ENCODE measurements at places on chromosomes 6 and 20.

- DNase-seq = no peak
Observed at GRCh38 chr6:154888421-154889295, 106.5 kb upstream of the TIAM2 start.

GRCh38 chr6:43878823-43879495 is 108.9 kb downstream of the VEGFA start:
- DNase-seq = no peak

DNA sequence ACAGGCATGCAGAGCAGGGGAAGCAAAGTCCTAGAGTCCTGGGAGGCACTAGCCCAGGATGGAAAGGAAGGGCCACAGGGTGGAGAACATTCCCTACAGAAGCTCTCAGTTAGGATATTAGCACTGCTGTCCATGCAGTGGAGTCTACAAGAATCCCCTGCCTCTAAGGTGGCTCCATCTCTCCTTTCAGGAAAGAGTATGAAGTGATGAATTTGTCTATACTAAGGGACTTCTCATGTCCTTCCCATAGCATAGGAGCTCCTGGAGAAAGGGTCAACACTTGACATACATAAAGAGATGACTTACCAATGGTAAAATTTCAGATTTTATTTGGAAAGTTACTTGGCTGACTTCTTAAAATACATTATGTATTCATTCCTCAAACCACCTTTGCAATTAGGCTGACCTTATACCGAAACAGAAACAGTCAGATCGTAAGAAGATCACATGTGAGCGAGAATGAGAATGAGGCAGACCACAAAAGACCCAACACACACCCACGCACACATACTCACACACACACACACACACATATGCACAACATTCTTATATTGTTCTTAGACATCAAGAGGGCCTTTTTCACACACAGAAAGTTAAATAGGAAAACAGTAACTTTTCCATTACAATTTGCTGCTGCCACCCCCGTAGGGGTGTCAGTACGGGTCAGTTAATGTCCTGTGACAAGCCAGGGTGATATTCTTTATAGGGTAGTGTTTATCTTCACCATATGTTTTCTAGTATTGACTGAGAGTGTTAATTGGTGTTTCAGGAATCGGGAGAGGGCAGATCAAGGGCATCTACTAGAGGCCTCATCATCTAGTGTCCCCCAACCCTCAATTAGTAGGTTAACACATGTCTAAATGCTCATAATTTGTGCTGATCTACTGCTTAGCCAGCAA is 159.4 kb downstream of the FAXC start:
- DNase-seq = no peak

DNA sequence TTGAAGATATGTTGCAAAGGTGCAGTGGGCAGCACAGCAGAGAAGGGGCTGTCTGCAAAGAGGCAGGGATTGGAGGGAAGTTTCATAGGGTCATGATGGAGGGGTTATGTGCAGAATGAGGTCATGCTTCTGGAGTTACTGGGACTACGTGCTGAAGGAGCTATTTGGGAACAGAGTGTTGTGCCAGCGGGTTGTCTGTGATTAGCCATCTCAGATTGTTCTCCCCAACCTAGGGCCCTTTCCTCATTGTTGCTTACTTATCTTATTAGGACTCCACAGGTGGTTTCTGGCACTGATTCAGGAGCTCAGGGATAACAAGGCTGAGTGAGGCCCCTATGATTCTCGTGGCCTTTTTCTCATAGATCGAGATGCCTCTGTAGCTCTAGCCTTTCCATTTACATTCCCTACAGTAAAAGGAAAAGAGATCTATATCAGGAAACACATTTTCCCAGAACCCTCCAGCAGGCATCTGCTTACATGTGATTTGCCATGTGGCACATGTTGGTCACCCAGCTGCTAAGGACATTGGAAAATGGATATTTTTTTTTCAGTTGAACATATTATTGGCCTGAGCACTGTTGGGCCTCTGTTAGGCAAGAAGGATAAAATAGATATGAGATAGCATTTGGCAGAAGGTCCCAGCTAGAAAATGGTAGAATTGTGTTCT is 429.6 kb upstream of the PLCB4 start:
- DNase-seq = no peak

- DNase-seq = no peak
Observed at GRCh38 chr20:16877053-16877554, 128.9 kb downstream of the OTOR start.

DNA sequence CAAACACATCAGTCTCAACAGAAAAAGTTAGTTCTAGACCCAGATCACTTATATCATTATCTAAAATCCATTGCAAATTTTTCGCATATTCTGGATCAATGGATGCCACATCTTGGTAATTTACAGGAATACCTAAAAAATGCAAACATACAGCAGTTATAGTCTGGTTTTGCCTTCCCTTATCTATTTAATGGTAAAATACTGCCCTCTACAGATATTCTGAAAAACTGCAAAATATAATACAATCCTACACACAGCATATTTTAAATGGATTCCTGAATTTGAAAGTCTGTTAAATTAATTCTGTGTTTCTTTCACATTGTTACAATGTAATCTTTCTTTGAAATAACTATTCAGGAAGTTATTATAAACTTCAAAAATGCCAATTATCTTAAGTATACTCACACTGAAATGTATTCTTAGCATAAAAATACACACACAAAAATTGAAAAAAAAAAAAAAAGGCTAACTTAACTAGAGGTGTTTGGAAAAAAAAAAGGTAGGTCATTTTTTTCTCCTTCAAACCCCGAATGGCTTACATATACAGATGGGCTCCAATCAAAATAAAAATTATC is 88.4 kb downstream of the HACE1 start:
- DNase-seq = peak; percentile 58

DNA sequence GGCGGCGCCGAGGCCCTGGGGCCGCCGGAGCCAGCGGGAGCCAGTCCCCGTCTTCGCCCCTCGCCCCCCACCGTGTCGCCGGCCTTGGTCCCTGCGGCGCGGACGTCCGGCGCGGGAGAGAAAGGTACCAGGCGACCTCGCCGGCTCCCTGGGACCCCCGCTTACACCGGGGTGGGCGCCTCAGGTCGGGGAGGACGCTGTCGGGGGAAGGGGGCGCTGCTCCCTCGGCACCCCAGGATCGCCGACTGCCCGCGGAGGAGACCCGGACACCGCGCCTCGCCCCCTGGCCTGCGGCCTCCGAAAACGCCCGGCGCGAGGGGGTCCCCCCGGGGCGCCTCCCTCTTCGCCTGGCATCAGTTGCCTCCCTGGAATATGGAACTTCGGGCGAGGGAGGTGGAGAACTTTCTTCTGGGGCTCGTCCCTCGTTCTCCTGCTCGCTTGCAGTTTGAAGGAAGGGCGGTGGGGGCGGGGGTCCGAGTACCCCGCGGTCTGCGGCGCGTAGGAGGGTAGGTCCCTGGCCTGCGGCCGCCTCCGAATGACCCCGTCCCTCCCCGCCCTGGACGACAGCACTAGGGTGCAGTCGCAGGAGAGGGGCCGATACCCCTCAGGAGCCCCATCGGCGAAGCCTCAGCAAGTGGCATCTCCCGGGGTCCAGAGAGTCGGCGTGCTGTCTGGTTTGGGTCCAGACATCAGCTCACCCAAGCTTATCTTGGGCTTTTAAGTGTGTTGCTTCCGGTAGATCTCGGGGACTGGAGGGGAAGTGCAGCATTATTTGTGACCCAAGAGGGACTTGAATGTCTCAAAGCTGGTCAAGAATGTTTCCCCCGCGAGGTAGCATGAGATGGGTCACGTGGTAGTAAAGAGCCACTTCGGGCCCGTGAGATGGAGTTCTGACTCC is 549 bp downstream of the ANKRD6 start:
- DNase-seq = peak; percentile 40

DNA sequence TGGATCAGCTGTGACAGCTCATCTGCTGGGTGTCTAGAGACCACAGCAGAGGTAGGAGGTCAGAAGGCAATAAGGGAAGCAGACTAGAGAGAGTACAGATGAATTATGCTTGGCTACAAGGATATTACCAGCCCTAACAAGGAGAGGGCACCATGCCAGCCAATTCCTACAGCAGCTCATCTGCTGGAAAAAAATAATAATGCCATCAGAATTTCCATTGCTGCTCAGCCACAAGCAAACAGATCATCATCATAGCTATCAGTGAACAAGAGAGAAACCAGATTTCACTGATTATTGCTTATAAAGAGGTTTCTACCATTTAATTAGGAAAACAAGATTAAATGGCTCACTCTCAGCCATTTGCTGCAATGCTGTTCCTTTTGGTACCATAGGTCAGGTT is 66.5 kb downstream of the PSMG4 start:
- DNase-seq = no peak

Data from CD4-positive, alpha-beta T cell treated with Interleukin-4 for 1 hour (primary cell).